Caudate nucleus (tissue), 63 donors: ENCODE measurements at places on chromosomes 7 and 10.

DNA sequence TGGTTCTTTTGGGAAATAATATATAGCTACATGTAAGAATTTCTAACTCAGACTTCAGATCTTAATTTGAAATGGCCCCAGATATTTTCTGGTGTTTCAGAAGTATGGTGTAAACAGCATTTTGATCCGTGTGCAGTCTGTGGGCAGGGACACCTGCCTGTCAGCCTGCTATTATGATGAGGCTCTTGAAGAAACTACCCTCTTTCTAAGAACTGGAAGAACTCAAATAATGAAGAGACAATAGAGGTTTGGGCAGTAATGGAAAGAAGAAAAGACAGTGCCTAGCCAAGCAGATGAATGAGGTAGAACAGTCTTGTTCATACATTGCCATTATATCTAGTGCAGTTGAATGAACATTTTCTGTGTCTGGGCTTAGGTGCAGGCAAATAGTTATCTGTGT lies 256.6 kb downstream of the ARHGAP21 start:
- DNase-seq, result no peak

DNA sequence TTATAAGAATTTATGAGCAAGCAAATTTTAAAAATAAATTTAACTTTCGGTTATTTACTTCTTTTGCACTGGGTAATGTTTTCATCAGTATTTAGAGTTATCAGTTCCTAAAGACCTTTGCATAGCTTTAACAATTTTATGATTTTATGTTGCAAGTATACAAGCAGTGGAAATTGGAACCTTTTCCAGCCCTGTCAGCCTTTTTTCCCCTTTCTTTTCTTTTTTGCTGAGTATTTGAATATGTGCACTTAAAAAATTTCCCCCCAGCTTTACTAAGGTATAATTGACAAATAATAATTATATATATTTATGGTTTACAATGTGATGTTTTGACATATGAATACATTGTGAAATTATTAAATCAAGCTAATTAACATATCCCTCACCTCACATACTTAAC lies 62.6 kb downstream of the MKLN1 start:
- no peak for DNase-seq

GRCh38 chr10:20707251-20707650 lies 189.9 kb downstream of the NEBL start:
- DNase-seq, result no peak

DNA sequence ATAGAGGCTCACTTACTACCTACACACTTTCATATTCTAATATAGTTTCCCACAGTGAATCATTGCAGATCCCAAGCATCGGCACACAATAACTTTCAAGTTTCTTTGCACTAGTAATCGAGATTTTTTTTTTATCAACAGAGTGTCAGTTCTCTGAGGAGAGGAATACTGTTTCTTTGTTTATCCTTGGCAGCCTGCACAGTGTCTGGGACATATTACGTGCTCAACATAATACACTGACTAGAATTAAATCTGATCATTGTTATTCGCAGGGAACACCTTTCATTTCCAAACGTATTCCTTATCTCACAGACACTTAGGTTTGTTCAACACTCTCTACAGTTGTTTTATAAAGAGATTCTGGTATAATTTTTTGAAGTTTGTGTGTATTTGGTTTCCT lies 95.3 kb downstream of the CACNA2D1 start:
- DNase-seq, result no peak

GRCh38 chr7:35467456-35467978 lies 213.6 kb upstream of the TBX20 start:
- no peak for DNase-seq

DNA sequence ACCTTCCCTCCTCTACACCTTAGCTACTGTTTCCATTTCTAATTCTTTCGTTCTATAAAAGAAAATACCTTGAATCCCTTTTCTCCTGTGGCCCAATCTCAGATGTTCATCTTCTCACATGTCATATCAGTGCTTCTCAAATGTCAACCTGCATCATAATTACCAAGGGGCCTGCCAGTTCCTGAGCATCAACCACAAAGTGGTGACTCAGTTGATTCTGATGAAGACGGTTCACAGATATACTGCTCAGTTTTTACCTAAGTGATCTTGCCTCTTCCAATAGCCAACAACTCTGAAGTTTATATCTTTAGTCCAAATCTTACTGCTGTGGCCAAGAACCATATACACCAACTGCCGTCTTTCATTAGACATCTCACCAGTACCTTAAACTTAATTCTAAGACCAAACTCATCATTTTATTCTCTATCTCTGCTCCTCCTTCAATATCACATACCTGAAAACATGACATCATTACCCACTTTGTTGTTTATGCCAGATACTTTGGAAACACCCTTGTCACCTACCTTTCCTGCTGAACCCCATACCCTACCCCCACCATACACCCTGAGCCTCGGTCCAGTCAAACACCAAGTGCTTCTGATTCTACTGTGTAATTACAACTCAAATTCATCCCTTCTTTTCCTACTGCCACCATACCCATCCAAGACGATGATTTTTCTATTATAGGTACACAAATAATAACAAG lies 115.5 kb downstream of the LMBR1 start:
- DNase-seq, result no peak
